Midbrain (tissue), 1 donor: ENCODE measurements at places on chromosomes 4 and X.

DNA sequence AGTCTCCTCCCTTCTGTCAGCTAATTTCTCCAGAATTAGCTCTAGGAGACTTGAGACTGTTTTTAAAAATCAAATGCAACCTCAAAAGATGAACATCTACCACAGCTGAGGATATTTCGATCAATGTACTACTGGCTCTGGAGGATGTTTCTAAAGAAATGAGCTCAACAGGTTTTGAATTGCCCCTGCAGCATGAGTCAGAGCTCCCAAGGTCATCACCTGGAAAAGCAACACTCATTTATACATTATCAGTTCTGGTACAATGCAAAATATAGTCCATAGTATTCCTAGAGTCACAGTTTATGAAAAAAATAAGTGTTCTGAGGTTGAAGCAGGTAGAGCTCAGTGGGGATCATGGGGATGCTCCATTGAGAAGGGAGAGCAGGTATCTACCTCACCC, 50.8 kb upstream of the MCF2 start:
- no peak for DNase-seq

DNA sequence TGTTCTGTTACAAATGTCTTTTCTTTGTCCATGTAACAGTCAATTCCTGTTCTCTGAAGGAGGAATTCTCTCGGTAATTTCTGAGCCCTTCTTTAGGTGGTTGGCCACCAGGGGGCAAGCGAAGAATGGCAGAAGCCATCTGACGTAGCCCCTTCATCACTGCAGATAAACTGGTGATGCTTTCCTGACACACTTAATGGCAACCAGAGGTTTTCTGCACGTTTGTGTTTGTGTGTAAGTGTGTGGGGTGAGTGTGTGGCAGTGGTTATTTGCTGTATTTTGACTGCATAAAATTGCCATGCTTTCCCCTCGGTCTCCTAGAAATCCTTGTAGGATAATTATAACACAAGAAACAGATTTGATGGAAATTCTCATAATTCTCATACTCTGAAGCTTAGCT, 64.8 kb upstream of the STOX2 start:
- peak; percentile 89 for DNase-seq

DNA sequence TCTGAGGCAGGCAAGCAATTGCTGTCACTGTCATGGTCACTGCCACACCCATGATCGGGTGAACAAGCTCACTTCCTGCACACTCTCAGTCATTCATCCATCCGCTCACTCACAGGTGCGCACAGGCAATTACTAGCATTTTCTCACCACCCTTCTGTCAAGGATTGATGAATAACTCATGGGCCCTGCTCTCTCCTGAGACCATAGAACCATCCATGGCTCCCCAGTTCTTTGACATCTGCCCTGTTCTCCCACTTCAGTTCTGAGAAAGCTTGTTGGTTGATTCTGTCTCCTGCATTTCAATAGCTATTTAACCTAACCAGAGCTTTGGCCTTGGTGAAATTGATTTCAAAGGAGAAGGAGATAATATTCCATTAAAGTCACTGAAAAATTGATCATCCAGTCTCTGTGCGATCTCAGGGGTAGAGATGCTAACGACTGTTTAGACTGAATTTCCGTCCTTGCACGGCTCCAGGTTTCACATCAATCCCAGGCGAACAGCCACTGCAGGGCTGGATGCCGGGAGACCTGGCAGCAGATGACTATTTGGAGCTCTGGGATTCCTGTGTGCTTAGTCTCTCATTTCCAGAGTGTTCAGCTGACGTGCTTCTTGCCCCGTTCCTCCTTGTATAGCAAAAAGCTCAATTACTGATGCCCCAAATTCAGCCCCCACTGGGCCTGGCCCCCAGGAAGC, 36.9 kb upstream of the ADRA2C start:
- DNase-seq, result no peak

DNA sequence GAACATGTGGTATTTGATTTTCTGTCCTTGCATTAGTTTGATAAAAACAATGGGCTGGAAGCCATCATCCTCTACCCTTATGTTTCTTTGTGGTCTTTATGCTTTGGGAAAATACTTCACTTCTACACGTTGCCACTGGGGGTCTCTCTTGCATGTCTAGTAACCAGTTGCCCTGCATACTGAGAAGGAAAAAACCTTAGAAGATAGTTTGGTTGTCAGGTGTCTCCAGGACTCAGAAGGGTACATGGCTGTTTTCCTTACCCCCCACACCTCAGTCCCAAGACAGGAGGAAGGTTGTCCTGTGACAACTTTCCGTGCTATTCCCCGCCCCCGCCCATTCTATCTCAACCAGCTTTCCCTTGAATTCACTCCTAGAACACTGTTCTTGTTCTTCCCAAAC, 62.1 kb upstream of the LANCL3 start:
- DNase-seq, result peak; percentile 0

DNA sequence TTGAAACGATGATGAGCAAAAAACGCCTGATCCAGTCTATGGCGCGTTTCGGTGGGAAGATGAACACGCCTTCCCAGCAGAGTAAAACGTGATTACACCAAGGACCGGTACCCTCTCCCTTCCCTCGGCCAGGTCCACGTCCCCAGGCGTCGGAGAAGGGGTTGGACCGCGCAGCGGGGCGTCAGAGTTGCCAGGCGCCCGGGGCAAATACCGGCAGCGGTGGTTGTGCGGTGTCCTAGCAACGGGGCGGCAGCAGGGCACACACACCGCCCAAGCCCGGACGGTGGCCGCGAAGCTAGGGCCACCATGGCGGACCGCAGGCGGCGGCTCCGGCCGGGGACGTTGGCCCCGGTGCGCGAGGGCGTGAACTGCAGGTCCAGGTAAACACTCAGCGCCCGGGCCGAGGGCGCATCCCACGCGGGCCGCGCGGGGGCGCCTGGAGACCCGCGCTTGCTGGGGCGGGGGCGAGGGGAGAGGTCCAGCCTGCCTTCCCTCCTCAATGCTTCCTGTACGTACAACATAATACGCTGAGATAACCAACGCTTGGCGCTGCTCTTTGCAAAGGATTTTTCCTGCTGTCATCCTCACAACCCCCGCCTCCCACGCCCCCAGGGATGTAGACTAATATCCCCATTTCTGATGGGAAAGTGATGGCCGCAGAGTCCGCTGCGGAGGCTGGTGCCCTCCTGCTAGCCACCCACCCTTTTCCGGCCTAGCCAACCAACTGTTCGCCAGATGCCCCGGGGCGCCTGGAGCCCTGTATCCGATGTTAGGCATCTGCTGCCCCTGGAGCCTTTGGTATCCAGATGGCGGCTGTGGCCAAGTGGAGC, at the start of gene FAM47E:
FAM47E (plus strand) TSS at position 281 of the 830 bp plus-strand sequence; CDS start at position 307, 26 bp downstream.
- DNase-seq, result peak; percentile 70

- DNase-seq, result no peak
Observed at GRCh38 chr4:101145021-101145420, 202.3 kb downstream of the PPP3CA start.

DNA sequence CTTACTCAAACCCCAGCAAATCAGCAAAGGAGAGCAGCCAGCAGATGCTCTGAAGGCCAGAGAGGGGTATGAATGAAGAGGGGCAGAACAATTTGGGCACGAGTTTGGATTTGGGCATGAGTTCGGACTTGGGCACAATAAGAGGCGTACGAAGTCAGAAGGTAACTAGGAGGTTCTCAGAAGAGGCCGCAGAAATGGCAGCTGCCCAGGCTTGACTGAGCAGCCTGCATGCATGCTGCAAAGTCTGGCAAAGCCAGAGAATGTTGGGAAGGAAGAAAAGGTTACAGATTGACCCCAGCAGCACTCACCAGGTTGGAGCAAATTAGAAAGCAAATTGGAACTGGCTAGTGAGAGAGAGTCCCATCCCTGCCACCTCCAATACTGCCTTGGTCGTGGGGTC, 15.2 kb downstream of the CCDC149 start:
- DNase-seq, result no peak

GRCh38 chr4:185752872-185753271, 59.1 kb downstream of the SORBS2 start:
- DNase-seq, result no peak

DNA sequence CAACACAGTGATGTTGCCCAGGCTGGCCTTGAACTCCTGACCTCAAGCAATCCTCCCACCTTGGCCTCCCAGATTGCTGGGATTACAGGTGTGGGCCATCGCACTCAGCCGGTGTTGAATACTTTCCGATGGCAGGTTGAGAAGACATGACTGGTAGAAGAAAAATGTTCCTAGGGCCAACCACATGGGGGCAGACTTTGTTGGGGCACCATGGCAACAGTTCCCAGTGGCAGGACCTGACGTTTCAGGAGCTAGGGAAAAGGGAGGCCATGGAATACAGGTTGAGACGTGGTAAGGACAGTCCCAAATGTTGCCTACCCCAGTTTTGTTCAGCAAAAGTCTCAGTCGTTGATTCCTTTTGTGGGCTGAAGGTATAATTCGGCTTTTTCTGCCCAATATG, 134.6 kb downstream of the ASMT start:
- no peak for DNase-seq

GRCh38 chr4:113837397-113837796, 75.9 kb upstream of the CAMK2D start:
- DNase-seq, result no peak

DNA sequence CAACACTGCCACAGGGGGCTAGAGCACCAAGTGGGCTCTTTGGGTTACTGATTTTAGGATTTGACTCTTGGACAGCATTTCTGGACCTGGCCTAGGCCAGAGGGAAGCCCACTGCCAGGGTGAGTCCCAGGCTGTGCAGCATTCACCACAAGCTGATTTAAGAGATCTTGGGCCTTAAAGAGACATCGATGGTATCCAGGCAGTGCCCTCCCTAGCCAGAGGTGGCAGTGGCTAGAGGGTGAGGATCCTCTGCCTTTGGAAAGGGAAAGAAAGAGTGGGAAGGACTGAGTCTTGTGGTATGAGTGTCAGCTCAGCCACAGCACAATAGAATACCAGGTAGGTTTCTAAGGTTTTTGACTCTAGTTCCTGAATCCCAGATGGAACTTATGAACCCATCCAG, 613.9 kb downstream of the FAT4 start:
- DNase-seq, result no peak
